GM13977 (cell line): ENCODE measurements at places on chromosomes 5 and 9.
A peak's percentile ranks its signal among the peaks of the same experiment; 100 is the strongest.

DNA sequence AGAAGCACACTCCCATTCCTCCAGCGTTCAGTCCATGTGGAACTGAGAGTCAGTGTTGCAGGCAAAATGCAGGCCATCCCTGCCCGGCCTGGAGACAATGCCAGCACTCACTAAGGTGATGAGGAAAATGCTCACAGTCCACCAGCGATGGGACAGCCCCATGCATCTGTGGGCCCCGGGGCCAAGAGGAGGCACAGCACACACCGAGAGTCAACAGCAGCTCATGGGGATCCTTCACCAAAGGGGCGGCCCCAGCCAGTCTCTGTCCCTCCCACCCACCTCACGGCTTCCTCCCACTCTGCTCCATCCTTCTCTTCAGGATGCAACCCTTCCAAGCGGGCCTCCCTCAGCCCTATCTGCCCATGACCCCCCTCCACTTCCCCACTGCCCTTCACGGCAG lies 6.2 kb downstream of the SEMA4D start:
- no peak for DNase-seq

DNA sequence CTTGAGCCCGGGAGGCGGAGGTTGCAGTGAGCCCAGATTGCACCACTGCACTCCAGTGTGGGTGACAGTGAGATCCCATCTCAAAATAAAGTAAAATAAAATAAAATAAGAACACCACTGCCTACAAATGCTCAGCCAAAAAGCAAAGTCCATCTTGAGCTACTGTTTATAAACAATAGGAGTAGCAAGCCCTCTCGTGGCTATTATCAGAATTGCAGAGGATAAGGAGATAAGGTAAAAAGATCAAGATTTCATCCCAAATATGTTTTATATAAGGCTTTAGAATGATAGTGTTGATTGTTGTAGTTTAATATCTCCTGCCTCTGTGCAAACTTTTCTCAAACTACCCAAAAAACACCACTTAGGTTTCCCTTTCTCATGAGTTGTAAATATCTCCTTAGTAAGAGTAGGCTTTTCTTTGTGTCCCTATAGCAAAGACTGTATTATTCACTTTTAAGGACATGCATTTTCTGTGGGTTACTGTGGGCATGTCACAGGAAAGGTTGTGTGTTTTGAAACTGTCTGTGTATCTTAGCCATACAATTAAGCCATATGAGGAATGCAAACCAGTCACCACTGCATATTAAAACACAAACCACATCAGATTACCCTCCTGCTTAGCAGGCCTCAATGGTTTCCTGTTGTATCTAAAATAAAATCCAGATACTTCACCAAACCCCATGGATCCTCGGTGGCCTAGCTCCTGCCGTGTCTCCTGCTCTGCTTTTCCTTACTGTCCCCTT lies 31.8 kb upstream of the CKS2 start:
- DNase-seq = peak; percentile 65

- DNase-seq = no peak
Measured at GRCh38 chr5:76040806-76041205, 42.4 kb upstream of the SV2C start.

GRCh38 chr5:134086943-134087305 lies 27.6 kb upstream of the TCF7 start:
- no peak for DNase-seq

- no peak for DNase-seq
Measured at GRCh38 chr9:98515506-98516204, 193.1 kb downstream of the GABBR2 start.
